Spinal cord (tissue), 10 donors: ENCODE measurements at places on chromosomes 1 and 21. TPM values are rescaled to one million over a fixed set of nuclear protein-coding genes. Genes with fewer than 3 reads are reported as not detected.

Gene PROK1
- 0.30 TPM for total RNA-seq

Gene PLPPR5
- total RNA-seq = 4.5 TPM

Gene GJA8
- total RNA-seq = not detected

Gene ZC3H11A
- 95.3 TPM for total RNA-seq

Gene C1orf21
- 17.6 TPM for total RNA-seq

Gene ERICH3
- total RNA-seq = 5.7 TPM

Gene LAX1
- total RNA-seq = 0.11 TPM

DNA sequence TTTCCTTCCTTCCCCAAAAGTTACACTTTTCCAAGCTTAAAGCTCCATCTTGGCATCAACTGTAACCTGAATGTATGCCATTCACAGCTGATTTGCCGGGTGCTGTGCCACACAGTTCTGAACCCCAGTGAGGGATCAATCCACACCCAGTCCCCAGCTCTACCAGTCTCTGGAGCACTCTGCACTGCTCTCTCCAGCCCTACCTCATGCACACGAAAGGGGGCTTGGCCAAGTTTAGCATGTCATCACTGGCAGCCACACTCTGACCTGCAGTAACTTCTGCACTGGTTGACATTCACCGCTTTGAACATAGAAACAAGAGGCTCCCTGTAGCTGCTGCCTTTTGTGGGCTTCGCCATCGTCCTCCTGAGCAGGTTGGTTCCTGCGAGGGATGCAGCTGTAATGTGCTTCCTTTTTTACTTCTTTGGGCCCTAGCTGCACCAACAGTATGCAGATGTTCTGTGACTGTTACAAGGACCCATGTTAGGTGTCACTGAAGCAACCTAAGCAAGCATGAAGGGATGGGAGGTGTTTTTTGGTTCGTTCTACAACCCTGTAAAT lies 135.4 kb upstream of the SLC44A3 start:
- no peak for DNase-seq

GRCh38 chr1:15226388-15227255 lies 20.4 kb upstream of the FHAD1 start:
- no peak for DNase-seq

DNA sequence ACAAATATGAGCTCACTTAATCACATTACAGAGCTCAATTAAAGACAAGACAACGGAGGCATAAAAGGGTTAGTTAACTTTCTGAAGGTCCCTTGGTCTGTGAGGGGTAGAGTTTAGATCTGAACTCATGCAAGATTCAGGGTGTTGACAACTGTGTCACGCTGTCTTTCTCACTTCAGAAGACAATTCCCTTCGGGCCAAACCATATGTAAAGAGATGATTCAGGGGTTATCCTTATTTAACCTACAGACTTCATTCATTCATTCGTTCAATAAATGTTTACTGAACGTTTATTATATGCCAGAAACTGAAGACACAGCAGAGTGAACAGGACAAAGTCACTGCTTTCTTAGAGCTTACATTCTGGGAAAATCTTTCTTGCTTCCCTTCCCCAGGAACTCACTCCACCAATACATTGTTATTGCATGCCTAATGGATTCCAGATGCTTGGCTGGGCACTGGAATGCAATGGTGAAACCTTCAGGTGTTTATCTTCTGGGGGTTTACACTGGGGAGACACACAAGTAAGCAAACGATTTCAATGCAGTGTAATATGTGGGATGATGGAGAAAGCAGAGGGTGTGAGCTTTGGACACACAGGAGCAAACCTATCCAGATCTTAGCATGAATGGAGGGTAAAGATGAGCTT lies 6.4 kb downstream of the XCL1 start:
- no peak for DNase-seq

DNA sequence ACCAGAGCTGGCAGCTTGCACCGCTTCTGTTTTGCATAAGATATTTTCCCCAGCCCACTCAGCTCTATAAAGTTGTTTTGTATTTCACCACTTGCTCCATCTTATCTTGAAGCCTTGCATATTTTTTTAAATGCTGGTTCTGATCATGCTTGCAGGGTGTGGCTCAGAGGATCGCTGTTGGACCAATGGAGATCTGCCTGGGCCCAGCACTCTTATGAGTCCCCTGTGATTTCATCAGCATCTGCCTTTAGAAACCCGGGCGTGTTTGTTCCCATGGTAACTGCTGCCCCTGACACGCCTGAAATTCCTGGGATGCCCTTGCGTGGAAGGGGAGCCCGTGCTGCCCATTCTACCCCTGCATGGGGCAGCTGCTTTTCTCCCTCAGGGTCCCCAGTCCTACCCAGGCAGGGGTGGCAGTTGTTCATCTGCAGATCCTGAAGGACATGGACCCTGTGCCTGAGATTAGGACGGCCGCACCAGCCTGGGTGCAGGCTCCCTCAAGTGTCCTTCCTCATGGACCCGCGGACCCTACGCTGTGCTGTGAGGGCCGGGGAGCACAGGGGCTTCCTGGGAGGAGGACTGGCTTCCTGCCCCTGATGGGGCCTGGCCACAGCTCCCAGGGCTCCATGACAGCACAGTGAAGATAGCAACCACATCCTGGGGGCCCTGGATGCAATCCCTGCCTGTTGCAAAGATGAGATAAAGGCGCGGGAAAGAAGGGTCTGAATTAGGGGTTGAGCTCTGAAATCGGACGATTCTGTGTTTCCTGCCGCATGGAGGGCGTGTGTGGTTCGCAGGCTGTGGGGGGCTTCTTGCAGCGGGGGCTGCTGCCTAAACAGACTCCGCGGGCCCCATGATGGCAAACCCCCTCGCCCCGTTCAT lies 226.5 kb downstream of the SDCCAG8 start:
- no peak for DNase-seq

DNA sequence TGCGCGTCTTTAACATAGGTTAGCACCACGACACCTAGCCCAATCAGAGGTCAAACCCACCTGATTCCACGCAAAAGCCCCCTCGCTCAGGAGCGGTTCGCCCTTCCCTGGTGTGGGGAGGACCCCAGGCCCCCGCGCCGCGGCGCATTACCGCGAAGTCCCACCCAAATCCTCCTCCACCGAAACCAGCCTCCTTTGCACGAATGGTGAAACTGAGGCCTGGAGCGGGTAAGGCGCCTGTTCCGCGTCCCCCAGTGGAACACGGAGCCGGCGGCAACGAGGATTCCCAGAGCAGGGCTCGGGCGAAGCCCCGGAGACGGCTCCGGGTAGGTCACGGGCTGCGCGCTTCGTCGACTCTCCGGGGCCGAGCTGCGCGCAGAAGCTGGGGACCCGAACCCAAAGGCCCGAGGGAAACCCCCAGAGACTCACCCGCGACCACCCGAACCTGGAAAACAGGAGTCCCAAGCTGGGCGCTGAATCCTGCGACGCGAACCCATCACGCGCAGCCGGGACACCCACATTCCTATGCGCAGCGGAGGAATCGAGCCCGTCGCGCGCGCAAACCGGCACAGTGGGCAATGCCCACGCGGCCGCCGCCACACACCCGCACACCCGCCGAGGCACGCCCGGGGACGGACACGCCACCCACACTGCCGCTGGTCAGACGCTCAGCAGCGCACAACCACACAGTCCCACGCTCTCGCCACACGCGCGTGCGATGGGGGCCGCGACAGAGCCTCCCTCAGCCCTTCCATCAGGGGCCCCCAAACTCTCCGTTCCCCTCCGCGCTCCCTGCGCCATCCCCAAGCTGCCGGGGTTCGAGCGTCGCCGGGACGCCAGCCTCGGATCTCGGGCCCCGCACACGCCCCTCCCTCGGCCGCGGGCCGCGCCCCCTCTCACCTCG lies 507 bp downstream of the GLIS1 start:
- DNase-seq = peak; percentile 24

- peak; percentile 37 for DNase-seq
These were observed 63.3 kb downstream of the MEF2D start for GRCh38 chr1:156437037-156437867.

- no peak for DNase-seq
These were observed 60.3 kb downstream of the SLX9 start for GRCh38 chr21:44999972-45000636.

DNA sequence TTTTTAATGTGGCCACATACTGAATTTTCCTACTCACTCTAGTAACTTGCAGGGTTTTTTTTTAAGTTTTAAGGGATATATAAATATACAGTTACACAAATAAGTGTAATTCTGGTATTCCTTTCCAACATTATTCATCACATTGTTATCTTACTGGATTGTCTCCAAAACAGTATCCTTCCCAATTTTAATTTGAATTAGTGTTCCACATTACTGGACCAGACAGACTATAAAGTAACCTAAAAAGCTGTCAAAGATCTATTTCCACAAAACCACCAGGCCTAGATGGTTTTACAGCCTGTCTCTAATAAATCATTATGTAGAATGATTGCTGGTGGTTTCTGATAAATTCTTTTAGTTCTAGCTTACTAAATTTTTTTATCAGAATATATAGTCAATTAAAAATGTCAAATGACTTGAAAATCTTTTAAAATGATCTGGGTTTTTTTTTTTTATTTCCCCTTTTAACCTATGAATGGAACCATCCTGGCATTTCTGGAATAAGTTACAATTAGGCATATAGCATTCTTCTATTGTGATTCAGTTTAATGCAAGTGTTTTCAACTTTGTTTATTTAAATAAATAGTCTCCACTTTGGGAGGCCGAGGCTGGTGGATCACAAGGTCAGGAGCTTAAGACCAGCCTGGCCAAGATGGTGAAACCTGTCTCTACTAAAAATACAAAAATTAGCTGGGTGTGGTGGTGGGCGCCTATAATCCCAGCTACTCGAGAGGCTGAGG lies 59.3 kb downstream of the PACC1 start:
- no peak for DNase-seq

DNA sequence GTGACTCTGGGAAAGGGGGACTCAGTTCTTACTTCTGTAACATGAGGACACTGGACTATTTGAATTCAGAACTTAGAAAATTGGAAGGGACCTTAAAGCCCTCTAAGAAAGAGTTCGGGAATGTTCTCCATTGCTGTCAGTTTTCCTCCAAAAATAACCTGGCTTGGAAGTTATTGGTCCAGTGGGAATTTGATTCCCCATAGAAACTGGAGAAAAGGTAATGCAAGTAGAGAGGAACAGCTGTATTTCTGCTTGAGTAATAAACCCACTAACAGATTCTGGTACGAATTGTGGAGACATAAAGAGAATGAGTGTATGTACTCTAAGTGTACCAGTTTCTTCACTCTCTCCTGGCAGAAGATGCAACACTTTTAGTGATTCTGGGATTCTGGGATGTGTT lies 1.8 kb downstream of the ZBED6 start:
- DNase-seq = no peak

DNA sequence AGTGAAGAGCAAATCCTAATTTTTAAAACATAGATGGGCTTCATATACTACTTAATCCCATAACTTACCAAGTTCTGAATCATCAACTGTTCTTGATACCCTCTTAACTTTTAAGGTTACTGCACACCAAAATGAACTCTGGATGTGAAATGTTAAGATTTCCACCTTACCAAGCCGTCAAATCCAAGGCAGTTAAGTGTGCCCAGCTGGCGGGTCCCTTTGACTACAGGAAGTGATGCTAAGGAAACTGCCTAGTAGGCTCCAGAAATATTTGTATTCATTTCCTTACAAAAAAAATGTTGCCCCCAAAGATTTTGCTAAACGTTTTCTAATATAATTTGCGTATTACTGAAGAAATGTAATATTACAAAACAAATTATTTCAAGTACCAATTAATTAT lies 10.7 kb downstream of the NRIP1 start:
- no peak for DNase-seq

GRCh38 chr1:55447488-55447887 lies 232.3 kb upstream of the USP24 start:
- DNase-seq = no peak

DNA sequence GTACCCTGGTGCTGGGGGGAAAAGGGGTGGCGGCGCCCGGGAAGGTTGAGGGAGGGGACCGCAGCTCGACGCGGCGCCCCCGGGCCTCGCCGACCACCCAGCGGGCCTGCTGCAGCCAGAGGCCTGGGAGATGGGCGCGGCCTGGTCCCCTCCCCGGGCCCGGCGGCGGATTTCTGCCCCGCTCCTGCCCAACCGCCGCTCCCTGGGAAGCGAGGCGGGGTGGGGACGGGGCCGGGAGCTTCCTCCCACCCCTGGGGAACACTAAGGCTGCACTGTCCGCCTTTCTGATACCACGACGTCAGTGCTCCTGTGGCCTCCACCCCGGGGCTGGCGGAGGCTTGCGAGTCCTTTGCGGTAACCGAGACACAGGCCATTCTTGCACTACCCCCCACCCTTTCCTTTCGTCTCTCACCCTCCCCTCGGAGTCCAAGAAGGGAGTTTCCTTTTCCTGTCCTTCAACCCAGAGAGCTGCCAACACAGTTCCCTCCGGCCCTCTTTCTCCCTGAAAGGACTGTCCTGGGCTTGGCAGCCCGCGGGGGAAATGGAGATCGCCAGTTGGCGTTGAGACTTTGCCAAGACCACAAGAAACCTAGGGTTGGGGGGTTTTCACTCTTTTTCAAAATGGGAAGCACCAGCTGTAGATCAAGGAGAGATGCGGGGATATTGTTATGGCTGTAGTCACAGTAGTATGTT lies 742 bp downstream of the SH3GLB1 start:
- DNase-seq = peak; percentile 87

DNA sequence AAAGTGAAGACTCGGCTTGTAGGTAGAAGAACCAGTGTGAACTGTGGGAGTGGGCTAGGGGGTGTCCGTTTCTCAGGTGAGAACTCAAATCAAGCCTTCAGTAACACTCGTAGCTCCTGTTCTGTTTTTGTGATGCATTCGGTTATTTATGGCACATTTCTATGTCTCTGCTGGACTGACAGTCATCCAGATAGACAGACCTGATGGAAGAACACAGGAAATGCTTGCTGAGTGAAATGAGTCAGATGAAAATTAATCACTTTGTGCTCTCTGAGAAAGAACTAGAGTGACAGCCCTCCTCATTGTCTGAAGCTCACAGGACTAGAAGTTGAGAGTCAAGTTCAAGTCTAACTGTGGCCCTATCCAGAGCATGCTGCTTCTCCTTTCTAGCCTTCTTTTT lies 360.1 kb upstream of the PLXNA2 start:
- no peak for DNase-seq

GRCh38 chr1:186643614-186644013 lies 36.6 kb downstream of the PTGS2 start:
- no peak for DNase-seq
